ENCODE measurements at places on chromosomes 2 and 18. TPM values are rescaled to one million over a fixed set of nuclear protein-coding genes. Genes with fewer than 3 reads are reported as not detected.

The COLEC12 gene
- 19.3 TPM for total RNA-seq

DNA sequence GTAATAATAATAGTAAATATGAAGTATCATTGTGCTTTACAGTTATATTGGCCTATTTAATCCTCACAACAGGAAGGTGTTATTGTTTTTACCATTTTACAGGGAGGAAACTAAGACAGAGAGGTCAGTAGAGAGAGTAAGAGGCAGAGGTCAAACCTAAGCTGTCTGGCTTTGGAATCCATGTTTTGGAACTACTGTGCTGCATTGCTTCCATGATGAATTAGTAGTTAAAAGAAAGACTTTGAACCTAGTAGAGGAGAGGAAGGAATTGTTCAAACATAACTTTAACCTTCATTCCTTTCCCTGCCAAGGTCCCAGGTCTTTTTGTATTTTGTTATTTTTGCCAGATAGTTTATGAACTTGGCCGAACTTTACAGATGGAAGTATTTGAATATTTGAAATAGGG lies 80.9 kb downstream of the PHLPP1 start:
- no peak for DNase-seq

The ACVR1C gene
- 2.8 TPM for total RNA-seq

DNA sequence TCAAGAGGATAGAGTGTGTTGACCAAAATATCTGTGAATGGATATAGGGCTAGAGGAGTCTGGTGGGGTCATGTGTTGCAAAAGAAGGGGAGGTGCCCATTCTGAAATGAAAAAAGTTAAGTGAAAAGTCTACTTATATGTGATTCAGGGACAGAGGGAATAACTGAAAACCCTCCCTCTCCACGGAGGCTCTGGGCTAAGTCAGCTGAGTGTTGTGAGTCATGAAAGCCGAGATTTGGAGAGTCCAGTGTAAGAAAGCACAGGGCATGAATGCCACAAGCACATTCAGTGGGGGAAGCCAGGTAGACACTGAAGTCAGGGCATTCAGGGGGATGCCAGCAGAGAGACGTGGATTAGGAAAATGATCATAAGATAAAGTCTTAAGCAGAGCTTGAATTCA lies 871.9 kb downstream of the TSN start:
- DNase-seq = no peak

GRCh38 chr2:100537918-100538317 lies 24.9 kb upstream of the PDCL3 start:
- DNase-seq = no peak

The CPS1 gene
- total RNA-seq = 6.9 TPM

- no peak for DNase-seq
Measured at GRCh38 chr18:74942319-74942910, 266.5 kb downstream of the PTGR3 start.

DNA sequence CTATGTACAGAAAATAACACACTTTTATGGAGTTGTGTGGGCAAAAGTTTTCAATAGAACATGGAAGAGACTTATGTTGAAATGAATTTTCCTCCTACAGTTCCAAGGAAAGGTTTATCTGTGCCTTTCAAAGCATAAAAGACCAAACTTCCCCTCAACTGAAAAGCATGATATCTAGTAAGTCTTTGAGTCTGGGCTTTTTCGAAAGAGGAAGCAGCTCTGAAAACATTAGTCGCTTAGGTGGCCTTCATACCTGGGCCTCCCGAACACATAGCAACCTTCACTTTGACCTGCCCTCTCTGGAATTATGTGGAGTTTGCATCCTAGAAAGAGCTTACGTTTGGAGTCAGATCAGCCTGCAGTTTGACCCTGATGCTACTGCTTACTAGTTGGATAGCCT lies 4.8 kb upstream of the CAPN14 start:
- no peak for DNase-seq

The GALNT14 gene
- total RNA-seq = 1.2 TPM

- no peak for DNase-seq
Measured at GRCh38 chr2:163657281-163657656, 78.5 kb downstream of the FIGN start.

The AGPS gene
- total RNA-seq = 44.2 TPM

The CD28 gene
- total RNA-seq = 3.4 TPM

The ACMSD gene
- total RNA-seq = not detected

The ZNF521 gene
- 57.1 TPM for total RNA-seq

The TBC1D8 gene
- 20.1 TPM for total RNA-seq

DNA sequence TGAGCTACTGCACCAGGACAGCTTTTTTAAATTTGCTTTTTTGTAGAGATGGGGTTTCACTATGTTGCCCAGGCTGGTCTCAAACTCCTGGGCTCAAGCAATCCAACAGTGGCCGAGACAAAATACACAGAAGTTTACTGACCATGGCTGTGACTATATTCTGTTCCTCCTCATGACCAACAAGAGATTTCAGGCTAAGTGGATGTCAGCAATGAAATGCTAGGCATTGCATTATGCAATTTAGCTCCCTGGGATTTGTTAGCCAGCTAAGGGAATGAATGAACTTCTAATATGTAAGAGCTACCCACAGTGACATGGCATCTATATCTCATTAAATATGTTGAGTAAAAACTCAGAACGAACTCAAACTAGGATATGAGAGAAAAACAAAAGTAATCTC lies 81.9 kb upstream of the MBOAT2 start:
- no peak for DNase-seq

DNA sequence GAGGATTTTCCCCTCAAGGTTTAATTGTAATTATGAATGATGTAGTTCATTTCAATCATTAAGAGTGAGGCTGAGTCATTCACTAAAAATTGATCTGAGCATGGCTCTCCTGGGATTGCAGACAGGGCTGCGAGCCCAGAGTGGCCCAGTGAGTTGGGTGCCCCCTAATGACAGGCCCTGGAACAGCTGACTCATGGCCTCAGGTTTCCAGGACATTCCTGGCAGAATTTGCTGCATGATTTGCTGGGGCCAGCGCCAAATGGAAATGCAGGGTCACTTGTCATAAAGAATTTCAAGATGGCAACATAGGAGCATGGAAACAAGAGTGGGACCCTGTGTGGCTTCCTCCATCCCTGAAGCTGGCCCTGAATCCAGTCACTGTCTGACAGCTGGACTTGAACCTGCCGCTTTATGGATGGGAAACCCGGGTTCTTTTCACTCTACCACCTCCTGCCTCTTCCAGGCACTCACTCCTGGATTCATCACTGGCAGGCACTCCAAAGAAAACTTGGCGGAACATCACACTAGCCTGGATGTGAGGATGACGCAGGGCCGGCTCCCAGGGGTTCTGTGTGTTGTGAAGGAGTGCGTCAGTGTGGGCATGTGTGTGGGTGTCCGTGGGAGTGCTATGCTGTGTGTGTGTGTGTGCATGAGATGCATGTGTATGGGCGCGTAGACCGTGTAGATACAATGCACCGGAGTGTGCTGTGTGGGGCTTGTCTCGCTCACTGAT lies 15.2 kb downstream of the OTOF start:
- DNase-seq = peak; percentile 69

The TCF23 gene
- total RNA-seq = not detected

DNA sequence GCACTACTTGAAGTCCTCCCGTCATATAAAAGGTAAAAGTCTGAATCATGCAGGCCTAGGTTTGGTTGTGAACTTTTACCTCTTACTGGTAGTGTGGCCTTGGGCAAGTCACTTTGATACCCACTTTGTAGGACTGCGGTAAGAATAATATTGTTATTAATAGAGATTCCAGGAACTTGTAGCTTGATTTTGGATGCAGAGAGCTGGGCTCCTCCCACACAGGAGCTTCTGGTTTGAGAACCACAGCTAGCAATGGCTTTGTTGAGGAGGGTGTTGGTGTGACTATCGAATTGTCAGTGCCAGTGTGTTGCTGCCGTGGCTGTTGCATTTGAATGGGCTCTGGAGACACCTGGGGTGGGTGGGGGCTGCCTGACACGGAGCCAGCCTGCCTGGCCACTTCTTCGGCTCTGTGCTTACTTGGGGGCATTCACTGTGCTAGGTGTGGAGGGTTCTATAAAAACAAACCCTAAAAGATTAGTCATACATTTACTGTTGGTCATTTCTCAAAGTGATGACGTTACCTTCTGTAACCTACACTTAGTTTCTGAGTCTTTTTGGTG lies 38.5 kb downstream of the ASAP2 start:
- no peak for DNase-seq

The CNTNAP5 gene
- total RNA-seq = not detected

DNA sequence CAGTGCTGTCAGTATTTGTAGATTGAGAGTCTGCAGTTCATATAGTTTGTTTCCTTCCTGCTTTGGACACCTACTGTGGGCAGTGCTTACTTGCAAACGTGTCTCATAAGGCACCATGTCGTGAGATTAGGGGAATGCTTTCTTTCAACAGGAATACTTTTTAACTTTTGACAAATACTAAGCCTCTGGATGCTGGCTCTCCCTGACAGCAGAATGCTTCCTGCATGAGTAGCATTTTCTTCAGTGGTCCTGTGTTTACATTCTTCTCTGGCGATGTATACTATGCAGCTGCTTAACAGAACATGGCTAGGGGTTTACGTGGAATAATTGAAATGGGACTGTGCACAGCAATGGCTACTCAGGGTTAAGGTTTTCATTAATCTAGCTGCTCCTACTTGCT lies 807.5 kb downstream of the MBD2 start:
- DNase-seq = no peak

The UPP2 gene
- total RNA-seq = not detected

- no peak for DNase-seq
Measured at GRCh38 chr2:225932811-225933413, 533.4 kb downstream of the NYAP2 start.

GRCh38 chr18:45166836-45167551 lies 448.3 kb upstream of the SLC14A2 start:
- DNase-seq = no peak

DNA sequence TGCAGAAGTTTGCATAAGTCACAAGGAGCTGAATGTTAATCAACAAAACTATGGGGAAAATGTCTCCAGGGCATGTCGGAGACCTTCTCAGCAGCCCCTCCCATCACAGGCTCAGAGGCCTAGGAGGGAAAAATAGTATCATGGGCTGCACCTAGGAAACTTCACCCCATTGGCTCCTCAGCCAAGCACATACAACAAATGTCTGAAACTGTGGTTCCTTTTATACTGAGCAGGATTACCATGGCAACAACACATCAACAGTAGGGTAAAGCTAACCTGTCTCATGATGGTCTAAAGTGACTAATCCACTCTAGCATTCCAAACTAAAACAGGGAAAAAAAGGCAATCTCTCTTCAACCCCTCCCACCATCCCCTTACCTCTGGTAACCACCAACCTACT lies 3.2 kb upstream of the NEMP2 start:
- no peak for DNase-seq

The C2orf66 gene
- total RNA-seq = 0.36 TPM

The LYPD6 gene
- 10.0 TPM for total RNA-seq

DNA sequence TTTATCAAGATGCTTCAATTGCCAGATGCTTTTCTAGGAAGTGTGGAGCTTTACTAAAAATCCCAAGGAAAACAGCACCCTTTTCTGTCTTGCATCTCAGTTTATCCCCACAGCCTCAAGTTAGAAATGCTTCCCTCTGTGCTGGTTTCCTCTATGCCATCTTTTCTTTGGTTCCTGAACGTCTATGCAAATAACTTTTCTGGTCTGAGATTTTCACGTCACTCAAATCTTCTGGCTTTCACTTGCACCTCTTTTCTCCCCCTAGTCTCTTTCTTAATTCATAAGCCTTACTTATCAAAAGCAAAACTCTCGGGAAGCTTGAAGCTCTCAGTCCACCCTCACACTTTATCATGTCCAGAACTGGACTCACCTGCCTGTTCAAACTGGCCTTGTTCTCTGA lies 33.9 kb downstream of the ARHGAP25 start:
- no peak for DNase-seq

DNA sequence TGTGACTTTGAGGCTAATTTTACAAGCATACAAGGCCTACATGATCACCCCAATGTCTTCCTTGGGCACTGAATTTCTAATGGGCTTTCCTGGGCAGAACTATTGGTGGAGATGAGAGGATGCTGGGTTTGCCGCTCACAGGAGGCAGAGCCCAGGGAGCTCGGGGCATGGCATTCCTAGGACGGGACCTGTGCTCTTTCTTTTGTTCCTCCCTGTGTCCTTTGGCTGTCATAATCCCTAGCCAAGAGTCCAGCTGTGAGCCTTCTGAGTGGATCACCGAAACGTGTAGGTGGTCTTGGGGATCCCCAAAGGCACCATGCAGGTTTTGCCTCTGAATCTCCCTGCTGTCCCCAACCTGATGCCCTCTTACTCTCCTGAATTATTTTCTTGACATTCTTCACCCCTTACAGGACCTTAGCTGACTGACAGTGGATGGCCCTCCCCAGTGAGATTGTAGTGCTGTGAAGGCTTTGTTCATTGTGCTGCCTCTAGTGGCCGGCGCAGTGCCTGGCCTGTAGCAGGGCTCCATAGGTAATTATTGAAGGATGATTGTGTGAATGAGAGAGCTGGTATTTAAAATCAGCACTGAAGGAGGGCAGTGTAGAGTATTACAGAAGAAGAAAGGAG lies 221.9 kb downstream of the ZNF407 start:
- no peak for DNase-seq

- DNase-seq = peak; percentile 66
Measured at GRCh38 chr2:26008851-26009566, 24.9 kb upstream of the RAB10 start.
